ENCODE measurements at places on chromosomes 16 and 17.

DNA sequence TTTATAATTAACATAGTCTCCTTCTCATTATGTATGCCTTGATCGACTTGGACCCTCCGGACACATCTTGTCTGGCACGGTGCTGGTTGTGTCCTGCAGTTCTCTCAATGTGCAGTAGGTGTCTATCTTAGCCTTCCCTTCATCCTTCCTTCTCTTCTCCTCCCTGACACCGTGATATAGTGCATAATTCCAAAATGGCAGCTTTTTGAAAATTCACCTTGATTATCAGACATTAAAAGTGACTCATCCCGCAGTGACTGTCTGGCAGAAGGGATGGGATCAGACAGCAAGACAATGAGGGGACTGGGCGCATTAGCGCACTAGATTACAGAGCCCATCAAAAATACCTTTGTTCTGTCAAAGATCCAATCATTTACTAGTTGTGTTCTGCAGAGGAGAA lies 70.0 kb upstream of the PMFBP1 start:
- peak; percentile 32 for DNase-seq

- DNase-seq = no peak
These were observed 30.0 kb downstream of the DGKE start for GRCh38 chr17:56863974-56864373.

GRCh38 chr17:39677542-39678339 lies 9.5 kb downstream of the PNMT start:
- no peak for DNase-seq

DNA sequence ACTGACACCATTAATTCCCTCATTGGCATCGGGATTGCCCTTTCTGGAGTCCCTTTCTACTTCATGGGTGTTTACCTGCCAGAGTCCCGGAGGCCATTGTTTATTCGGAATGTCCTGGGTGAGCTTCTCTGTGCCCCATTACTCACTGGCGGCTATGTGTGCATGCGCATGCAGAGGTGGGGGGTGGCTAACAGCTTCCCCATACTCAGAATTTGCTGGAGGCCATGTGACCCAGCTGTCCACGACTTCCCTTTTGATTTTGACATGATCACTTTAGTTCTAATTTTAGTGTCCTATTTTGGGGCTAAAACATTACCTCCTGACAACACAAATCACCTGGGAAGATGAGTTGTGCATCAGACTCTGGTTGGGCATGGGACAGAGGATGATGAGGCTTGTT lies 14.1 kb downstream of the SLC7A6OS start:
- no peak for DNase-seq

GRCh38 chr17:74433421-74434121 lies 1.7 kb downstream of the GPRC5C start:
- no peak for DNase-seq

DNA sequence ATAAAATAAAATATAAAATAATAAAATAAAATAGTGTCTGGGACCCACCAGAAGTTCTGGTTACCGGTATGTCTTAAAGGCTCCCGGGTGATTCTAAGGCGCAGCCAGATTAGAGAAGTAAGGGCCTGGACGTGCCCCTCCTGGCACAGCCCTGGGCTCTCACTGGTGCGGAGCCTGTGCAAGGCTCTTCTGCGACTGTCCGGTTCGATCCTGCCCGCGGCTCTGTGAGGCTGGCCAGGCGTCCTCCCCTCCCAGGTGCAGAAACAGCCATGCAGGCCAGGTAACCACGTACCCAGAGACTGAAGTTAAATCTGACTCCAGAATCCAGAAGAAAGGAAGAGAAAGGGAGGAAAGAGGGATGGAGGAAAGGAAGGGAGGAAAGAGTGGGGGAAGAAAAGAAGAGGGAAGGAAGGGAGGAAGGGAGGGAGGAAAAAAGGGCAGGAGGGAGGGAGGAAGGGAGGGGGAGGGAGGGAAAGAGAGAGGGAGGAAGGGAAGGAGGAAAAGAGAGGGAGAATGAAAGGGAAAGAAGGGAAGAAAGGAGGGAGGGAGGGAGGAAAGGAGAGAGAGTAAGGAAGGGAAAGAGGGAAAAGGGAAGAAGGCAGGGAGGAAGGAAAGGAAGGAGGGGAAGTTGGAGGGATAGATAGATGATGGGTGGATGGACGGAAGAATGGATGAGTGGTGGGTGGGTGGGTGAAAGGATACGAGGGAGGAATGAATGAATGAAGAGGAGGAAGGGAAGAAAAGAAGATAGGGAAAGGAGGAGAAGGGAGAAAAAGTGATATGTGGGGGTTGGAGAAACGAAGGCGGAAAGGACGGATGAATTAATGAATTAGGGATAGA lies 42.3 kb downstream of the C16orf82 start:
- no peak for DNase-seq

GRCh38 chr17:34413443-34414119 lies 50.5 kb upstream of the CCL1 start:
- DNase-seq = no peak

DNA sequence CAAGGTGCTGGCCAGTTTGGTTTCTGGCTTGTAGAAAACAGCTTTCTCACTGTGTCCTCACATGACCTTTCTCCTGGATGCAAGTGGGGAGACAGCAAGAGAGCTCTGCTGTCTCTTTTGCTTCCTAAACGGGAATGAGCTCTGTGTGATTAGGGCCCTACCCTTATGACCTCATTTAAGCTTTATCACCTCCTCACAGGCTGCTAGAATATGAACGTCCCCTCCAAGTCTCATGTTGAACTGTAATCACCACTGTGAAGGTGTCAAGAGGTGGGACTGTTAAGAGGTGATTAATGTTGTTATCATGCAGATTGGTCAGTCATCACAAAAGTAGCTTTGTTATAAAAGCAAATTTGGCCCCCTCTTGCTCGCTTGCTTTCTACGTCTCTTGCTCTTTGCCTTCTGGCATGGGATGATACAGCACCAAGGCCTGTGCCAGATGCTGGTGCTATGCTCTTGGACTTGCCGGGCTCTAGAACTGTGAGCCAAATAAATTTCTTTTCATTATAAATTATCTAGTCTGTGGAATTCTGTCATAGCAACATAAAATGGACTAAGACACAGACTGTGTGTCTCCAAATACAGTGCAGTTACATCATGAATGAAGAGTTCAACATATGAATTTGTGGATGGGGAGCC lies 14.8 kb upstream of the POLR3E start:
- DNase-seq = no peak

DNA sequence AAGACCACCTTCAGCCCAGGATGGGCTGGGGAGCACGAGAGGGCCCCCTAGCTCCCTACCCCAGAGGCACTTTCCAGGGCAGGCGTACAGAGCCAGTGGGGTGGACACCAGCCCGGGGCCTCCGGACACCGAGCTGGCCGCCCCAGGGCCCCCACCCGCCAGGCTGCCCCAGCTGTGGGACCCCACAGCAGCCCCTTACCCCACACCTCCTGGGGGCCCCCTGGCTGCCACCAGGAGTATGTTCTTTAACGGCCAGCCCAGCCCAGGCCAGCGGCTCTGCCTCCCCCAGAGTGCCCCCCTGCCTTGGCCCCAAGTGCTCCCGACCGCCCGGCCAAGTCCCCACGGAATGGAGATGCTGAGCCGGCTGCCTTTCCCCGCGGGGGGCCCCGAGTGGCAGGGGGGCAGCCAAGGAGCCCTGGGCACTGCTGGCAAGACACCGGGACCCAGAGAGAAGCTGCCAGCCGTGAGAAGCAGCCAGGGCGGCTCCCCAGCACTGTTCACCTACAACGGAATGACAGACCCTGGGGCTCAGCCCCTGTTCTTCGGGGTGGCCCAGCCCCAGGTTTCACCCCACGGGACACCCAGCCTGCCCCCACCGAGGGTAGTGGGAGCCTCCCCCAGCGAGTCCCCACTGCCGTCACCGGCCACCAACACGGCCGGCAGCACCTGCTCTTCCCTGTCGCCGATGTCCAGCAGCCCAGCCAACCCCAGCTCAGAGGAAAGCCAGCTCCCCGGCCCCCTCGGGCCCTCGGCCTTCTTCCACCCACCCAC lies 24.3 kb upstream of the ZFPM1 start:
- no peak for DNase-seq

- no peak for DNase-seq
These were observed 9.0 kb downstream of the SMYD4 start for GRCh38 chr17:1820528-1821252.

DNA sequence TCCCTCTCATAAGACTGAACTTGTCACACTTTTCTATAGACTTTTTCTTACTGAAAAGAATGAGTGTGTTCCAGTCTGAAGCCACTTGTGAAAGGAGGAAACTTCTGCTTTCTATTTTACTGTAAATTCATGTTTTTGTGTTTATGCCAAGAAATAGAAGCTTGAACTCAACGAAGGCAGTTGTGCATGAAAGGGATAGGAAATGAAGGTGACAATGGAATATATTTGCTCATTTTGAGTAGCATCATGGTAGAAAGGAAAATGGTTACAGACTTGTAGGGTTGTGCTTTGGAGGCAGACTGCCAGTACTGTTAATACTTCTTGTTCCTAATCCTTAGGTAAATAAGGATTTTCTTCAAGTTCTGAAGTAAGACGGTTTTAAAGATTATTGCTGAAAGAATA lies 8.1 kb downstream of the CLTC start:
- no peak for DNase-seq

DNA sequence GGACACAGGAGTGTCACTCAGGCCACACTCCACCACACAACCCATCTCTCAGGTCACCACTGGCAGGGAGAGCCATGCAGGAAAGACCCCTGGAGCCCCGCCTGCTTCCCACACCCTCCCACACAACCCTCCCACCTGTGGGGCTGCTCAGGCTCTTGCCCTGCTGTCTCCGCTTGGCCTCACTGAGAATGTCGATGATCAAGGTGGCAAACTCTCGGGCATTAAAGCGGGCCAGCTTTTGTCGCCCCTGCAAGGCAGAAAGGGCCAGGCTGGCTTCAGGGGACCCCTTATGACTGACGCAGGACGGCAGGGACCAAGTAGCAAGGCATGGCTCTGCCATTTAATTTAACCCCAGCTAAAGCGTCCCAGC lies 8.5 kb downstream of the TP53I13 start:
- DNase-seq = no peak

DNA sequence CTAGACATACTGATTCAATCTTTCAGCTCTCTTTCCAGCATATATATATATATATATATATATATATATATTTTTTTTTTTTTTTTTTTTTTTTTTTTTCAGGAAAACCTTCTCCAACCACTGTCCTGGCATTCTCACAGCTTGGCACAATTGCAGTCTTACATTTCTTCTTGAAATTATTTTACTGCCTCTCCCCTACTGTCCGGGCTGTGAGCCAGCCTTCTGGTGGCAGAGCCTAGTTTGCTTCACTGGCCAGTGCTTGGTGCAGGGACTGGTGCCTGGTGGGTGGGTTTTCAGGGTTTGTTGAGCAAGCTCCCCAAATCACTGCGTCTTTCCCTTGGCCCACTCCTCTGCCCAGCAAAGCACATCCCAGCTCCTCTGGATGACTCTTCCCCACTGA lies 28.5 kb downstream of the PRSS54 start:
- no peak for DNase-seq

DNA sequence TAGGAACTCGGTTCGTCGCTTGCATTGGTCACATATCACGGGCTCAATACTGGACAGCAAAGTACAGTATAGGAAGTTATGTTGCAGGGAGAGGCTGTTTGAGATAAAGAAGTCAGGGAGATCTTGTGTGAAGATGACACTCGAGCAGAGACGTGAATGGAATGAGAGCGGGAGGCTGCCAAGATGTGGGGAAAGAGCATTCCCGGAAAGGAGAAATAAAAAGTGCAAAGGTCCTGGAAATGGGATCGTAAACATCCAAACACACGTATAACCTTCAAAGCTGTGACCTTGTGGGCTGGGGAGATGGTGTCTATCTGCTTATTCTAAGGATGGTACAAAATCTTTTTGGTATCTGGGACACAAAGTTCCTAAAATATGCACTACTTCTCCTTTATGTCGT lies 43.0 kb upstream of the MYOCD start:
- DNase-seq = no peak

- DNase-seq = no peak
These were observed 11.0 kb downstream of the ALDH3A2 start for GRCh38 chr17:19659366-19660177.

DNA sequence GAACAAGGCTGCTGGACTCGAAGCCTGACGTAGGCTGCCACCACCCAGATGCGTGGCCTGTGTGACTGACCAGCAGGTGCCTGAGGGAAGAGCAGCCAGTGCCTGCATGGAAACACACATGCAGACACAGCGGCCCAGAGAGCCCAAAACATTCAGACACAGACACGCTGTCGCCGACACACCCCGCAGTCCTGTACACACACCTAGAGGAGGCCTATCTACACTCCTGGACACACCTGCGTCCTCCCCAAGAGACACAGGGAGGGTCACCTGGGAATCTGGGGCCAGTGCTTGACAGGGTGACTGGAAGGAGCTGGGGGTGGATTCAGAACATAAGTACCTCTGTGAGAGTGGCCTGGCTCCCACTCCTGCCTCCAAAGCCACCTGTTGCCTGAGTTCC lies 6.1 kb upstream of the TSPOAP1 start:
- DNase-seq = no peak

DNA sequence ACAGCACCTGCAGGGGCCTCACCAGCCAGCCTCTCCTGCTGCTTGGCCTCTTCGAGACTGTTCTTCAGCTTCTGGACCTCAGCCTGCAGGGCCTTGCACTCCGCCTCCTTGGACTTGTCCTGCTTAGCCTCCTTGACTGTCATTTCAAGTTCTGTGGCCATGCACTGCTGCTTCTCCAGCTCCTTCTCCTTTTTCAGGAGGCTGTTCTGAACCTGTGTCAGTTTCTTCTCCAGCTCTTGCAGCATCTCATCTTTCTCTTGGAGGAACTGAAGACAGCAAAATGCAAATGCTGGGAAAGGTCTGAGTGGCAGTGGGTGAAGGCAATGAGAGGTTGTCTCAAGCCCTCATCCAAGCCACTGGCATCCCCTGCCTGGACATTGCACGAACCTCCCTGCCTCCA lies 39.1 kb downstream of the DHX38 start:
- no peak for DNase-seq

DNA sequence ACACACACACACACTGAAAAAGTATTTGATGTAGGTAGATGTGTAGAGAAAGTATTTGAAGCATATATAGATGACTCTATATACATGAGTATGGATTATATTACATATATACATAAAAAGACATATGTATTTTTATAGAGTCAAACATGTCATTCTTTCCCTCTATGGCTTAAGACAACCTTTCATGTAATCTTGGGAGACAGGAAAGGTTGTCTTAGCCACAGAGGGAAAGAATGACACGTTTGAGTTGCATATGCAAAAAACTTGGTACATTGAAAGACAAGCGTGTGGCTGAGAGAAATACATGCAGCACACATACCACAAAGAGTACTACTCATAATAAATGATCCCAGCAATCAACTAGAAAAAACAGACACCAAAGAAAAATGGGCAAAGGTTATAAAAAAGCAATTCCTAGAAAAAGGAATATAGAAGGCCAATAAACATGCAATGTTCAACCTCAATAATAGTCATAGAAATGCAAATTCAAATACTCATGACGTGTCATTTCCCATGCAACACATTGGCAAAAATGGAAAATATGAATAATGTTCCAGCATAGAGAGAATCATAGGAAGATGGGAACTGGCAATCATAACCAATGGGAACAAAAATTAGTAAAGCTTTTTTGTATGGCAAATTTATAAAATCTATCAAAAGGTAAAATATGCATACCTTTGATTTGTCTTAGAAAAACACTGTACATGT lies 69.0 kb downstream of the SPECC1 start:
- no peak for DNase-seq

Measured in activated CD8-positive, alpha-beta T cell treated with anti-CD3 and anti-CD28 coated beads, Interleukin-2, amount 10 ng/mL, durations not matched to agents 7 days and 5 days (primary cell).